ENCODE measurements at places on chromosomes 6 and 20.

DNA sequence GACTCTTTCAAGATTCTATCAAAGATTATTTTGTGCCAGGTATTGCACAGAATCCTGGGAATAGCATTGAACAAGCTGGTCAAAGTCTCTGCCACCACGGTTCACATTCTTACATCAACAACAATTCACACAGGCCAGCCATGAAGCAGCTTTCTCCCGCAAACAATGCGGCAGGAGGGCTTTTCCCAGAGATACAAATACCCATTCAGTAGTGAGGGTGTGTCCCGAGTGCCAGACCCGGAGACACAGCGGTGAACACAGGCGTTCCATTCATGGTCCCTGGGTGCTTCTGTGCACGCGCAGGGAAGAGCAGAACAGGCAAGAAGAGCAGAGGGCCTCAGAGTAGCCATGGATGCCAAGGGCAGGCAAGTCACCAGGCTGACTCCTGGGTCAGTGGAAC, 83.3 kb upstream of the PDE10A start:
- DNase-seq, result no peak

DNA sequence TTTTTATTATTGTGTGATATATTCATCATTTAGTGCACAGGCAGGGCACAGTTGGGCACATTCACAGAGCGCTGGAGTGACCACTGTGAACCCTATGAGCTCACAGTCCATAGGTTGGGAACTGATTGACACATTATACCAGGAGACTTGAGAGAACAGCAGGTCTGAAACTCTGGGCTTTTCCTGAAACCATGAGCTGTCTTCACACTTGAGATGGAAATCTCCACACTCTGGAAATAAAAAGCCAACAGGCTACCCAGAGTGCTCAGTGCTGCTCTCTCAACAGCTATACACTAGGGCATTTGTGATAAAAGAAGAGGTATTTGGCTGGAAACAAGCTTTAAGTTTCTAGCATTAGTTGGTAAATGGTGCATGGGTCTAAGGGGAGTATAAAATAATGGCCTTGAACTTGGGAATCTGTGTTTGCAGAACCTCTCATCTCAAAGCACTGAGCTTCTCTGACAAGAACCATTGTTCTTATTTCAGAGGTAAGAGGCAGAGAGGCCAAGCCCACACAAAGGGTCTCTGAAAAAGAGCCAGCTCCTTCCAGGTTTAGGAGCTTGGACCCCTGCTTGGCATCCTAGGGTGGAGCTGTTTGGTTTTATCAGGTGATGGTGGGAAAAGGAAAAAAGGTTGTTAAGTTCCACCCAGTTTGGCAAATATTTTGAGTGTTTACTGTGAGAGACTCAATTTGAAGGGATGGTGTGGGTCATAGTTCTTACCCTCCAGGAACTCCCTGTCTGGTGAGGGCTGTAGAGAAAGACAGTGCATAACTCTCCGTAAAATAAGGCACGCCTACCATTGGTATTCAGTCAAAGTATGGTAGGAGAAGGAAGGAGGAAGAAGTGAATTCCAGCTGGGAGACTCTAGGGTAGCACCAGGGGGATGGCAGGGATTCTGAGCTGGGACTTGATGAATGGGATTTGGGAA, 14.5 kb downstream of the CHMP4B start:
- no peak for DNase-seq

DNA sequence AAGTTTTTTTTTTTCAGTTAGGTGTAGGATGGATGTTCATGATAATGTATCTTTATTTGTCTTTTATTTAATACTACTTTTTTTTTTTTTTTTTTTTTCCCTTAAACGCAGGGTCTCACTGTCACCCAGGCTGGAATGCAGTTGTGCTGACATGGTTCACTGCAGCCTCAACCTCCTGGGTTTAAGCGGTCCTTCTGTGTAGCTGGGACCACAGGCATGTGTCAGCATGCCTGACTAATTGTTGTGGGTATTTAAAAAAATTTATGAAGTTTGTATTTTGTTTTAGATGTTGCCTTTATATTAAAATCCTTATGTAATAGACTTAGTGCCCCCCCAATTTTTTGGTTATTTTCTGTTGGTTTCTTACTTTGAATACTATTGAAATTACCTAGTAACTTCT, 42.6 kb downstream of the NCOA3 start:
- DNase-seq, result peak; percentile 33

DNA sequence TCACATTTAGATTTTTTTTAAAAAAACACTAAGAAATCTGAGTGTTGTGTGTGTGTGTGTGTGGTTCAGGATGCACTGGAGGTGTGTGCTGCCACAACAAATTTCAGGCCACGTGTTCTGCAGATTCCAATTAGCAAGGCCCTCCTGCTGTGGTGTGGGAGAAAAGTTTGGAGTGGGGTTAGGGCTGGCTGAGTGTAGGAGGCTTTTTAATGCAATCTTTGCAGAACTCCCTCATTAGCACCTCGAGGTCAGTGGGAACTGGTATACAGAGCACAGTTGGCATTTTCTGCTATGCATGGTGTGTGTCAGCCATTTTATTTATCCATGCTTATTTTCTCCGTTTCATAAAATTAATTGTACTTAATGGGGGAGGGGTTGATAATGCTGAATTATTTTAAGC, 187.6 kb downstream of the SOX4 start:
- DNase-seq, result no peak

- no peak for DNase-seq
Measured at GRCh38 chr6:36177166-36177565, 19.4 kb upstream of the BRPF3 start.

GRCh38 chr20:4130404-4131189, 115.2 kb upstream of the RNF24 start:
- peak; percentile 31 for DNase-seq

- no peak for DNase-seq
Measured at GRCh38 chr20:22511943-22512910, 72.1 kb downstream of the FOXA2 start.

GRCh38 chr6:36847991-36848390, 8.7 kb upstream of the CPNE5 start:
- DNase-seq, result no peak

DNA sequence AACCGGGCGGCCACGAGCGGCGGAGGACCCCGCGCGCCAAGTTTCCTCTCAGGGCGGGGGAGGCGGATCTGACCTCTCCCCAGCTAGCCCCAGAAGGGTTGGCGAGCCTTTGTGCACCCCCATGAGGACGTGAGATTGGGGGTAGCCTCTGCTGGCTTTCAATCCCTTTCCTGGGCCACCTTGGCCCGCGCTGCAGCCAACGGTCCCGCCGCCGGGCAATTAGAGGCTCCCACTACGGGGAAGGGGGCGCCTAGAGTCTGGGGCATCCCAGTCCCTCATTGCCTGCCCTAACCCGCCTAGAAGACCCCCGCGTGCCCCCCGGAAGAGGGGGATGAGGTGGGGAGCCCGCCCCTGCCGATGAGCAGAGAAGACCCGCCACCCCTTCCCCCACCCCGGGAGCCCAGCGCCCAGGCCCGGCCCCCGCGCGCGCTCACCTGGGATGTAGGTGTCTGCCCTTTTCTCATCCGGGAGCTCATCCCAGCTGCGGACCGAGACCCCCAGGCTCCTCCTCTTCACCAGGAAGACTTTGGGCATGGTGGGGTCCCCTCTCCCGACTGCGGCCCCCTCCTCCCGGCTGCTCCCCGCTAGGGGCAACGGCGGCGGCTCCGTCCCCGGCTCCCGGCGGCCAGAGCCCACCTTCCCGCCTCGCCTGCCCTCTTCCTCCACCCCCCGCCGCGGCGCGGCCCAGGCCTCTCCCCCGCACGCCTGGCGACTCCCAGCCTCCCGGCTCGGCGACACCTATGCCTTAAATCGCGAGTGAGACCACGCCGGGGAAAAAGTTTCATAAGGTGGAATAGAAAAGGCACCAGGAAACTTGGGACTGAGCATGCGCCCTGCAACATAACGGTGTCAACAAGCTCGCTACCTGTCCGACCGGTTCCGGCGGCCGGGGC, at the start of gene OVOL2:
OVOL2 (minus strand) TSS at position 816 of the 893 bp plus-strand sequence; CDS start at position 534, 282 bp downstream.
- DNase-seq, result no peak

DNA sequence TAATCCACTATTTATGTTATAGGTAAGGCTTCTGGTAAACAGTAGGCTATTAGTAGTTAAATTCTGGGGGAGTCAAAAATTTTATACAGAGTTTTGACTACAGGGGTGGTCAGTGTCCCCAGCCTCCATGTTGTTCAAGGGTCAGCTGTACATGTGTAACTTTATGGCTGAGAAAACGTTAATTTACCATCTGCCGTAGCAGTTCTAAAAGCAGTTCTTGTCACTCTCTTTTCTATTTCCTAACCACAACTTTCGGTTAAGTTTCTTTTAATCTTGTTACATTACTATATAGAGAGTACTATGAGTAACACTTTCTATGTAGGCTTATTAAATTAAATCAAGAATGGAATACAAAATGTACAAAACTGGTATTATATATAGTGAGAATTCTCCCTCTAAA, 21.6 kb upstream of the KIF6 start:
- no peak for DNase-seq

DNA sequence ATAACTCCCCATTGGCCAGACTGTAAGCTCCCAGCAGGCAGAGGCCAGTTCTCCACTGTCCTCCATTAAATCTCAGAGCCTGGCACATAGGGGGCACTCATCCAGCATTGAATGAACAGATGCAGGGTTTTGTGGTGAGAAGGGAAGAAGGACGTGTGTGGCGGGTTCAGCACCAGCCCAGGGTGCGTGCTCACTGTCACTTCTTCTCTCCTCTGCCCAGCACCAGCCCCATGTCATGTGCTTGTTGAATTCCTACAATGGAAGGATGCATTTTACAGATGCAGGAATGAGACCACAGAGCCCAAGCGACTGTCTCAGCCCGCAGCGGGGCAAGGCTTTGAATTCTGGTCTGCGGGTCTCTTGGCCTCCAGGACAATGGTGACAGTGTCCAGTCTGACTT, 149.9 kb downstream of the CEBPB start:
- DNase-seq, result no peak

DNA sequence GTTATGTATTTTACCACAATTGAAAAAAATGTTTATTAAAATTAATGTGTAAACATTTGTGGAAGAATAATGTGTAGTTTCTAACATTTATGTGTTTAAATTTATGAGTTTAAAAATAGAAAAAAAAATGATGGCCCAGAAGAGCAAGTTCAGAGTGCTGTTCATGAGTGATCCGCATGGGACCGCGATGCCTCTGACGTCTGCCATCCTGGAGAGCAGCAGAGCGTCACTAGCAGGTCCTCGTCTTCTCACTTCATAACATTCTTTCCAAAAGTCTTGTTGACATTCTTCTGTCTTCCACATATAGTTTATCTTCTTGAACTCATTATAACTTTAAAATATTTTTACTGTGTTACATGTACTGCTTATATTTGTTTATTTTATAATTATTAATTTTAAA, 15.5 kb downstream of the BTNL2 start:
- no peak for DNase-seq

DNA sequence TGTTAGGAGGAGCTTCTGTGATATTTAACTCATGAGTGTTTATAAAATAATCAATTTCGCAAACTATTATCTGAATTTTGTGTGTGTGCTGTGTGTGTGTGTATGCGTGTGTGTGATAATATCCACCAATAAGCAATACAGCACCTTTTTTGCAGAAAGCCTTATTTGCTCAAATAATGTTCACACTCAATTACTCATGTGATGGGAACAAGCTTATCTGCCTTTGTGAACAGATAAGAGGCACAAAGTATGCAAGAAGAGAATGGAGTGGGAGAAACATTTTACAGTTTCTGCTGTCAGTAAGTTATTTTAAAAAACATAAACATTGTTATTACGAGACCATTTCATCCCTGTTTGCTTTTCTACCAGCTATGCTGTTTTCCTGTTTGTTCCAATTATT, 36.7 kb upstream of the PTPRK start:
- DNase-seq, result no peak

- DNase-seq, result no peak
Measured at GRCh38 chr6:39758905-39759605, 33.1 kb upstream of the DAAM2 start.

- DNase-seq, result no peak
Measured at GRCh38 chr6:117280922-117281321, 15.6 kb downstream of the VGLL2 start.

DNA sequence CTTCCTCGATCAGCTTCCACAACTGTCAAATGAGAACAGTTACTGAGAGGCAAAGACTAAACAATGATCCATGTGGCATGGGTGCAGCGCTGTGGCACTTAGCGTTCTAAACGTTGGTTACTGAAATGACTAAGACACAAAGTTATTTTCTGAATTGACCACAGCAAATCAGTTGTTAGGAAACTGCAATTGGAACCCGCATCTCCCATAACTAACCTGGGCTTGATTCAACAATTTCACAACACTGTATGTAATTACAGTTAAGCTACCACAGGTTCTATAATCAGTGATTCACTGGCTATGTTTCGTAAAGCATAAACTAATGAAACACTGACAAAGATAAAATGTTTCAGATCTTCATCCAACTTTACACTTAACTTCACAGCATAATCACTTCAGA, 12.5 kb downstream of the WDR27 start:
- DNase-seq, result no peak

DNA sequence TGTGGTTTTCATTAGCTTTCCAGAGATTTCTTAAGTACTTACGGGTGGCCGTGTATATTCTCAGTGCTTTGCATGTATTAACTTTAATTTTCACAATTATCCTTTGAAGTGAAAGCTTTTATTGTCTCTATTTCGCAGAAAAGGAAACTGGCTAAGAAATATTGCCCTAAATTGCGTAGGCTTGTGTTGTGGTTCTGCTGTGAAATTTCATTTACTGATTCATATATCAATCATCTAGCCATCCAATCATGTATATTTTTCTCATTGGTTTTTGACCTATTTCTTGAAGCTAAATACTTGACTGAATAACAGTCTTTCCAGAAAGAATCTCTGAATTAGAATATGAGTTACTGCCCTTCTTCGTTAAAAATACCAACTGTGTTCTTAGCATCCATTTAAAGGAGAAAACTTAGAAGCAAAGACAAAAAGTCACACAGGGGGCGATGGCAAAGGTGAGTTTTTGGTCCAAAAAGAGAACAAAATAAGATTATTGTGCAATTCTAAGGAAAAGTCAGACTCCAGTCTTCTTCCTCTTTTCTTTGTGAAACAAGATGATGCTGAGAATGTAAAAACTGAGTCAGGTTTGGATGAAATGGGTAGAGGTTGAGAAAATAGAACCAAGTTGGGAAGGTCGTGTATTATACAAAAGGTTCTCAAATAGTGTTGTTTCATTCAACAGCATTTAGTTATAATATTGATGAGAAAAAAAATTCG, 1.4 kb downstream of the CYB5R4 start:
- no peak for DNase-seq

DNA sequence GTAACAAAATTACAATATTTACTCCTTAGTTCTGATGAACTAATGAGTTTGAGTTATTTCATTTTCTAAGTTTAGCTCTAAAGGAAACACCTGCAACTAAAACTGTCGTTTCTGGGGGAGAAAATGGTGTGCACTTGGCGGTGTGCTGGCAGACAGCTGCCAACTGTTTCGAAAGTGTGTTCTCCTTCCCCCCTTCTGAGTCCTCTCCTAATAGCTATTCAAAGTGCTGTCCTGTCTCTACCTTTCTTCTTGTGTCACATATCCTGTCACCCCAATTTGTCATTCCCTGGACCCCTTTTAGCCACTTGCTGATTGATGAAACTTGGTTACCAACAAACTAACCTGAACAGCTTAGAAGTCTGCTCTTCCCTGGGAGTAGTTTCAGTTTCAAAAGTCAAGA, 4.9 kb upstream of the UBE2J1 start:
- DNase-seq, result peak; percentile 24

Measured in CD4-positive, alpha-beta T cell treated with Interleukin-15 for 4 hours (primary cell).